Renal cortical epithelial cell (primary cell): ENCODE measurements at places on chromosomes 13 and 19. TPM values are rescaled to one million over a fixed set of nuclear protein-coding genes. Genes with fewer than 3 reads are reported as not detected.

- DNase-seq: no peak
Measured at GRCh38 chr13:97182111-97182890, 39.8 kb upstream of the MBNL2 start.

- DNase-seq: peak; percentile 76
Measured at GRCh38 chr13:36801035-36801434, 18.0 kb upstream of the RFXAP start.

DNA sequence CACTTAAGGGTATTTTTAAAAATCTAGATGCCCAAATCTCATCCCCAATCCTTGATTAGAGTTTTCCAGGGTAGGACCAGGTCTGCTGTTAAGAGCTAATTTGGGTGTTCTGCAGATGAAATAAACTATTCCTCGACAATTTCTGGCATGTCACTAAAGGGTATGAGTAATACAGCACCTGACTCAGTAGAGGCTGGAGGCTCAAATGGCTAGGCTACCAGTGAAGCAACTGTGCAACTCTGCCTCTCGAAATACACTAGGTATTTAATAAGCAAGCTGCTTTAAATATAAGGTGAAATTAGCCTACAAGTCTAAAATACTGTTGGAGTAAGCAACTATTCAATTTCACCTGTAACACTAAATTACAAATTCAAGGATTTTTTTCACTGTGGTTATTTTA lies 1.5 kb downstream of the RNF6 start:
- peak; percentile 65 for DNase-seq

- DNase-seq: no peak
Measured at GRCh38 chr13:108049211-108049610, 166.1 kb downstream of the LIG4 start.

- no peak for DNase-seq
Measured at GRCh38 chr19:55673465-55673864, 1.6 kb upstream of the EPN1 start.

DNA sequence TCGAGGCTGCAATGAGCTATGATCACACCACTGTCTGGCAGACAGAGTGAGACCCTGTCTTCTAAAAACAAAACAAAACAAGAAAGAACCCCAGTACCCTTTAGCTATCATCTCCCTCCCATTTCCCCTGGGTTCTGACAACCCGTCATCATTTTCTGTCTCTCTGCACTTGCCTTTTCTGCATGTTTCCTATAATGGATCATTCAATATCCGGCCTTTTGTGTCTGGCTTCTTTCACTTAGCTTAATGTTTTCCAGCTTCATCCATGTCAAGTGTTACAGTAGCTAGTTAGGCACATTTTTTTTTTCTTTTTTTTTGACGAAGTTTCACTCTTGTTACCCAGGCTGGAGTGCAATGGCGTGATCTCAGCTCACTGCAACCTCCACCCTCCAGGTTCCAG lies 16.5 kb downstream of the AP2S1 start:
- DNase-seq: no peak

DNA sequence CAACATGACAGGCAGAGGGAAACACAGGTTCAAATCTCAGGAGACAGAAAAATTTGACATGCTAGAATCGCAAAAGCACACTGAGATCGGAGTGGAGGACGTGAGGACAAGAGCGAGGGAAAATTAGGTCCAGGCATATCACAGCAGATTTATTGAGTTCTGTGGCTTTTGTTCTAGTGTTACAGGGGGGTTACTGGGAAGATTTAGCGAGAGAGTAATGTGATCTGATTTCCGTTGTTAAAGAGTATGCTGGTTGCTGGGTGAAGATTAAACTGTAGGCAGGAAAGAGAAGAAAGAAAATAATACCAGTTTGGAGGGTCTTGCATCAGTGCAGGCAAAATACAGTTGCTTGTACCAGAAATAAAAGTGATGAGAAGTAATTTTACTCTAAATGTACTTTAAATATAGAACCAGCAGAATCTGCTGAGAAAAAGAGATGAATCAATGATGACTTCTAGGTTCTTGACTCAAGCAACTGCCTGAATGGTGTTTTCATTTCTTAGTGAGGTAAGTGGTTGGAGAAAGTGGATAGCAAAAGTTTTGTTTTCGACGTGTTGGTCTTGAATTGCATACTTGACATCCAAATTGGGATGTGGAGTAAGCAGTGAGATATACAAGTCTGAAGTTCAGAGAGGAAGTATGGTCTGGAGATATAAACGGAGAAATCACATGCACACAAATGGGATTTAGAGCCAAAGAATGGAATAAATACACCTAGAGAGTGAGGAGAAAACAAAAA lies 35.7 kb downstream of the UFM1 start:
- no peak for DNase-seq

- DNase-seq: no peak
Measured at GRCh38 chr13:77784515-77784914, 87.0 kb downstream of the SLAIN1 start.

- DNase-seq: peak; percentile 88
Measured at GRCh38 chr19:27971071-27971470, 1241.9 kb downstream of the UQCRFS1 start.

DNA sequence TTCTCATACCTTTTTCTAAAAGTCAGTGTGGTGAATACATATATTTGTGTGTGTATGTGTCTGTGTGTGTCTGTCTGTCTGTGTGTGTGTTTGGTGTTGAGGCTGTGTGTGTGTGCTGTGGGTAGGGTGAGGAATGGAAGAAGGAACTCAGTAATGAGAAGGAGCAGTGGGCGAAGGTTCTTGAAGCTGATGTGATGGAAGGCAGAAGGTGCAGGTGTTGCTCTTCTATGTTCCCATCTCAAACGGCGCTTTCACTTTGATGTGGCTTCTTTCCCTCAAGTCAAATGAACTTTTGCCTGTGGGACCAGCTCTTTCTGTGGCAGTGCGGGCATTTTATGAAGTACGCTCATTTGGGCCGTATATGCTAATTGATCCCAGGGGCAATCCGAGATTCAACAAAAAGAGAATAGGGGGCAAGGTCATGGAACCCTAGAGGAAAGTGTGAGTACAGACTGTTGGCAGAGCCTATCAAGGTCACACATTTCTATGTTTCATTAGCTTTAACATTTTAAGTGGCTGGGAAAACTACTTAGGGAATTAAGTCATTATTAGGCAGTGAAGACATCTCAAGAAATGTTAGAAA lies 15.2 kb downstream of the BIVM start:
- DNase-seq: no peak

DNA sequence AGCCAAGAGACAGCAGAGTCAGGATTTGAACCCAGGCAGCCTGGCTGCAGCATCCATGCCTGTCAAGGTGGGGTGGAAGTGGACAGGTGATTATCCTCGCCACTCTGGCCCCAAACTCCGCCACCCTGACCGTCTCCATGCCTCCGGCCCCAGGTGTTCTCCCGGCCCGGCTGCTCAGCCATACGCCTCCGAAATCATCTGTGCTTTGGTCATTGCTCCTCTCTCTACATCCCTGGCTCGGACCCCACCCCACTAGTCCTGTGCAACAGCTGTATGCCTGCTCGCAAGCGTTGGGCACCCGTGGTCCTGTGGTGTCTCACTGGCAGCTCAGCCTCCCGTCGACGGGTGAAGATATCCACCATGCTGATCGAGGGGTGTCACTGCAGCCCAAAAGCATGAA lies 3.9 kb downstream of the DAND5 start:
- DNase-seq: no peak

- DNase-seq: no peak
Measured at GRCh38 chr19:32676186-32676894, 692 bp downstream of the RGS9BP start.

- DNase-seq: peak; percentile 33
Measured at GRCh38 chr19:56637976-56638555, 4.9 kb upstream of the SMIM17 start.

GRCh38 chr13:99698816-99699099 lies 197.5 kb downstream of the TM9SF2 start:
- DNase-seq: no peak

- DNase-seq: peak; percentile 65
Measured at GRCh38 chr13:66700117-66700601, 530.0 kb downstream of the PCDH9 start.

DNA sequence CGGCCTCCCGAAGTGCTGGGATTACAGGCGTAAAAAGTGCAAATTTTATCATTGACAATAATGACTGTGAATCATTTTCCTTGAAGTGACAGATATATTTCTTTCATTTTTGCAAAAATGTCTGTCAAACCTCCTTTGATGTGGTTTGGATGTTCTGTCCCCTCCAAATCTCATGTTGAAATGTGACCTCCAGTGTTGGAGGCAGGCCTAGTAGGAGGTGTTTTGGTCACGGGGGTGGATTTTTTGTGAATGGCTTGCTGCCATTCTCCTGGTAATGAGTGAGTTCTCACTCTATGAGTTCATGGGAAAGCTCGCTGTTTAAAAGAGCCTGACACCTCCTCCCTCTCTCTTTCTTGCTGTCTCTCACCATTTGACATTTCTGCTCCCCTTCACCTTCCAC lies 5.5 kb upstream of the SLC1A6 start:
- no peak for DNase-seq

DNA sequence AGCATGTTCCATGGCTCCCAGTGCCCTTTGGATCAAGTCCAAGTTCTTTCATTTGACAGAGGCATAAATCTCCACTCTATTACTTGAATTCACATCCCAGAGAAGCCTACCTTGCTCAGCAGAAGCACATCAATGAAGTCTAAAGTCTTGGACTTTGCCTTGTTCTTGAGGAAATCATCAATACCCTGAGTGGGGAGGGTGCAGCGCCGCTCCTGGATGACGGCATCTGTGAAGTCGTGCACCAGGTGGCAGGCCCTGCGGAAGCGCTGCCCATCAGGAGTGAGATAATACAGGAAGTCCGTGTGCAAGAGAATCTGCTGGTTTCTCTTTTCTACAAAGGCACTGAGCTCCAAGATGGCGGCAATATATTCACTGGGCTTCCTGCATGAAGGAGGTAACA lies 10.6 kb downstream of the CYP4F11 start:
- no peak for DNase-seq

GRCh38 chr13:99392470-99393135 lies 85.4 kb upstream of the GPR183 start:
- no peak for DNase-seq

ZNF57 gene
- total RNA-seq: 9.4 and 10.6 TPM in 2 replicates

HRC gene
- not detected in 2 replicates for total RNA-seq

LRRC63 gene
- 0.20 TPM in 1 of 2 replicates, not detected in the other for total RNA-seq

CCDC70 gene
- total RNA-seq: not detected in 2 replicates

ZNF491 gene
- total RNA-seq: 0.17 and 2.9 TPM in 2 replicates

SIAH3 gene
- under 0.01 and 0.60 TPM in 2 replicates for total RNA-seq

OR4F17 gene
- not detected in 2 replicates for total RNA-seq

SERPINE3 gene
- total RNA-seq: not detected in 2 replicates

NDFIP2 gene
- total RNA-seq: 68.7 and 128 TPM in 2 replicates

TJP3 gene
- 1.1 and 11.5 TPM in 2 replicates for total RNA-seq

CGB1 gene
- 1.4 TPM in 1 of 2 replicates, not detected in the other for total RNA-seq
